ENCODE measurements at places on chromosomes 2 and 18. TPM values are rescaled to one million over a fixed set of nuclear protein-coding genes. Genes with fewer than 3 reads are reported as not detected.

GRCh38 chr18:9032519-9032918, 70.0 kb upstream of the NDUFV2 start:
- H3K36me3 ChIP-seq, result no peaks in the 10 kb centered on the region
- no peak overlapping the region for H3K4me3 ChIP-seq
- no peaks in the 10 kb centered on the region for H3K4me1 ChIP-seq
- DNase-seq, result no peak
- no peak overlapping the region for H3K27ac ChIP-seq

- no peaks in the 10 kb centered on the region for H3K27me3 ChIP-seq
- no peak for DNase-seq
- no peaks in the 10 kb centered on the region for H3K36me3 ChIP-seq
Measured at GRCh38 chr18:6396276-6396675, 18.4 kb downstream of the L3MBTL4 start.

DNA sequence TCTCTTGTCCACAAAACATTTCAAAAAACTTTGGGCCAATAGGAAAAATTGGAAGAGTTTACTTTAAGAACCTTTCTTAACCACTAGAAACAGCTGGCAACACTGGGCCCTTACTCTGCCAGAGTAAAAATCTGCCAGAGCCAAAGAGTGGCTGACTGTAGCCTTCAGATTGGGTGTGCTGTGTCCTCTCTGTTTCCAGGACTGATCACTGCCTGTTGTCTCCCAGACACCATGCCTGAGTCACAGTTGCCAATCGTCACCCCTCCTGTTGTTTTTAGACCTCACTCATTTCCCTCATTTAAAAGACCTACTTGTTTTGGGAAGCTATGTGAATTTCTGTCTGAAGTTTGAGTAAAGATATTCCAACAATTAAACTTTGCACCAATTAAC, 159.1 kb downstream of the PPP1R1C start:
- H3K4me3 ChIP-seq, result no peak overlapping the region
- no peaks in the 10 kb centered on the region for H3K36me3 ChIP-seq
- H3K27me3 ChIP-seq, result no peaks in the 10 kb centered on the region
- DNase-seq, result peak; percentile 30
- H3K27ac ChIP-seq, result peak overlapping the region; percentile 51

DPP10 gene
- 0.16 TPM for total RNA-seq

CROCC2 gene
- not detected for total RNA-seq

GRCh38 chr2:128734521-128735295, 416.0 kb upstream of the HS6ST1 start:
- peaks cover 31% of the 10 kb centered on the region for H3K4me1 ChIP-seq
- peaks cover 10% of the 10 kb centered on the region for H3K27me3 ChIP-seq
- DNase-seq, result no peak
- no peak overlapping the region for H3K27ac ChIP-seq
- no peaks in the 10 kb centered on the region for H3K36me3 ChIP-seq
- no peak overlapping the region for H3K4me3 ChIP-seq

DNA sequence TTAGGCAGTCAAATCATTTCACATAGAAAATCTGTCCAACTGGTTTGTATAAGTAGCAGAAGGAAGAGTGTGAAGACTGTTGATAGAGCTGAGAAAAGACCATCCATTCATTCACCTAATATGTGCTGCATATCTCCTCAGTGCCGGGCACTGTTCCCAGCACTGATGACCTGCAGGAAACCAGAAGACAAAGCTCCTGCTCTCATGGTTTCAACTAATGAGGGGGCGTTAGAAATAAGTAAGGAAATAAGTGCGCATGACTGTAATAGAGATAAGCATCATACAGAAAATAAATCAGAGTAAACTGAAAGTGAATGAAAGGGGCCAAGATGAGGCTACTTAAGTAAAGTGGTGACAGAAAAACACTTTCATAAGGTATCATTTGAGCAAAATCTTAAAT, 427.5 kb upstream of the CDH20 start:
- H3K4me1 ChIP-seq, result peaks cover 3% of the 10 kb centered on the region
- no peak for DNase-seq
- no peak overlapping the region for H3K4me3 ChIP-seq
- no peaks in the 10 kb centered on the region for H3K36me3 ChIP-seq

CCDC85A gene
- total RNA-seq, result 4.4 TPM

PEX13 gene
- total RNA-seq, result 23.4 TPM

- H3K27me3 ChIP-seq, result peaks cover 97% of the 10 kb centered on the region
- peaks cover 15% of the 10 kb centered on the region for H3K4me1 ChIP-seq
- no peak overlapping the region for H3K4me3 ChIP-seq
- no peaks in the 10 kb centered on the region for H3K36me3 ChIP-seq
- H3K27ac ChIP-seq, result no peak overlapping the region
- DNase-seq, result no peak
Measured at GRCh38 chr2:127027715-127028114, 79.2 kb downstream of the BIN1 start.

- peaks cover 13% of the 10 kb centered on the region for H3K4me1 ChIP-seq
- H3K27me3 ChIP-seq, result no peaks in the 10 kb centered on the region
- no peak overlapping the region for H3K4me3 ChIP-seq
- peak; percentile 23 for DNase-seq
Measured at GRCh38 chr2:21715887-21716286, 592.1 kb downstream of the TDRD15 start.

- no peaks in the 10 kb centered on the region for H3K27me3 ChIP-seq
- H3K4me1 ChIP-seq, result no peaks in the 10 kb centered on the region
- no peaks in the 10 kb centered on the region for H3K36me3 ChIP-seq
- no peak for DNase-seq
Measured at GRCh38 chr2:14560716-14561115, 71.8 kb upstream of the LRATD1 start.

TMEM169 gene
- 0.25 TPM for total RNA-seq

GRCh38 chr2:241612156-241613016, 24.6 kb downstream of the THAP4 start:
- DNase-seq, result no peak
- peaks cover 8% of the 10 kb centered on the region for H3K36me3 ChIP-seq
- peak overlapping the region; percentile 87 for H3K27ac ChIP-seq
- H3K4me1 ChIP-seq, result peaks cover 68% of the 10 kb centered on the region
- H3K4me3 ChIP-seq, result no peak overlapping the region

DNA sequence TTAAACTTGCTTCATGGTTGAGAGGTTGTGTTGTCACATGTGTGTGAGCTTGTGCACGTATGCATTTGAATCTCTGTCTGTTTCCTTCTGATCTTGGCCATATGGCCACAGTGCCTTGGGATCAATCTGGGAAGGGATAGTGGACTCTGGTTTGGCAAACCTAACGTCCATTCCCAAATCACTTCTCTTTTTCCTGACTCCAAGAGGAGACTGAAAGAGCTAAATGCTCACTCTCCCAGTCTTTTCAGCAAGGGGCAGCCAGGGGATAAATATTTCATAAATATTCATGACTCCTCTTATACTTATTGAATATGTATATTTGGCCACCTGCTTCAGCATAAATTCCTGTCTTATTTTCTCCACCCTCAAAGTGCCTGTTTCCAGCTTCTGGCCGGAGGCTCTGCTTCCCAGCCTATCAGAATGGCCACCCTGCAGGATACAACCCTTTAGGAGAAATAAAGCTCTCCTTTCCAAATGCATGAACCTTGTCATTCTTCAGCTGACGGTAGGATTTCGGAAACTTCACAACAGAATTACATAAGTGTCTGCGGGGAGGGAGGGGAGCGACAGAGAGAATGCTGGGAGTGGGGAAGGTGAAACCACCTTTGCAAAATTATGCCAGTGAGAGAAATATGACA, 112.2 kb upstream of the COPS8 start:
- H3K27ac ChIP-seq, result peak overlapping the region; percentile 56
- H3K4me1 ChIP-seq, result peaks cover 6% of the 10 kb centered on the region
- no peak overlapping the region for H3K4me3 ChIP-seq
- DNase-seq, result no peak
- peaks cover 26% of the 10 kb centered on the region for H3K27me3 ChIP-seq

DDX18 gene
- total RNA-seq, result 25.5 TPM

DNA sequence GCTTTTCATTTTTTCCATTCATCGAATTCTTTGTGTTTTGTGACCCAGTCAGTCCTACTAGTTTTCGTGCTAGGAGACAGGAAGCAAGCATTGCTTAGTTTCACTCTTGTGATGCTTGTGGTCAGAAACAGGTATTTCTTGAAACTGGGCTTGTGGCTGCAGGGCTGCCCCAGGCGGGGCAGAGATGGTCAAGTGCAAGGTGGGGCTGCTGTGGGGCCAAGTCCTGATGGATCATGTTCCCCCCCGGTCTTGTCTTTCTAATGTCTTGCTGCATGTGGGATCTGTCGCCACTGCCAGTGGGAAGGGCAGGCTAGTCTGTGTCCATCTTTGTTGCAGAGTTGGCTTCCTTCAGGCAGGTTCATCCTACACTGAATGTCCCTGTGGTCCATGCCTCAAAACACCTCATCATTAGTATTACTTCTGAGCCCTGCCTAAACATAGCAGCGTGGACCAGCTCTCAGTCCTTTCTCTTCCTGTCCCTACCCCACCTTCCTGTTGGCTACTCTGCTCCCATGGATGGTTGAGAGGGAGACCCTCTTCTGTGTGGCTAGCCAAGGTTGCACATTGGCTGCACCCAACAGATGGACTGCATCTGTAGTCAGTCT, 38.7 kb downstream of the INPP4A start:
- no peaks in the 10 kb centered on the region for H3K36me3 ChIP-seq
- no peak overlapping the region for H3K4me3 ChIP-seq
- DNase-seq, result no peak
- no peak overlapping the region for H3K27ac ChIP-seq
- H3K4me1 ChIP-seq, result peaks cover 84% of the 10 kb centered on the region

DNA sequence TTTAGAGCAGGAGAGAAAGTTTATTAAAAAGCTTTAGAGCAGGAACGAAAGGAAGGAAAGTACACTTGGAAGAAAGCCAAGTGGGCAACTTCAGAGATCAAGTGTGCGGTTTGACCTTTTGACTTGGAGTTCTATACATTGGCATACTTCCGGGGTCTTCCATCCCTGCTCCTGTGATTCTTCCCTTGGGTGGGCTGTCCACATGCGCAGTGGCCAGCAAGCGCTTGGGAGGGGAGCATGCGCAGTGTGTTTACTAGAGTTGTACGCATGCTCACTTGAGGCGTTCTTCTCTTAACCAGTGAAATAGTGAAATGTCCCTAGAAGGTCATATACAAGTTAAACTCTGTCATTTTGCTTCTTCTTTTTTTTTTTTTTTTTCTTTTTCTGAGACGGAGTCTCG, 56.9 kb upstream of the ZNF532 start:
- H3K27me3 ChIP-seq, result no peaks in the 10 kb centered on the region
- H3K4me3 ChIP-seq, result no peak overlapping the region
- no peaks in the 10 kb centered on the region for H3K36me3 ChIP-seq
- no peak overlapping the region for H3K27ac ChIP-seq
- no peak for DNase-seq

NDC80 gene
- 0.55 TPM for total RNA-seq

GRCh38 chr2:48328159-48328809, 201.7 kb upstream of the STON1 start:
- H3K4me3 ChIP-seq, result no peak overlapping the region
- H3K36me3 ChIP-seq, result no peaks in the 10 kb centered on the region
- DNase-seq, result no peak
- H3K27ac ChIP-seq, result no peak overlapping the region
- H3K27me3 ChIP-seq, result no peaks in the 10 kb centered on the region
- peaks cover 45% of the 10 kb centered on the region for H3K4me1 ChIP-seq

CDH20 gene
- total RNA-seq, result not detected

KCNG2 gene
- not detected for total RNA-seq

DNA sequence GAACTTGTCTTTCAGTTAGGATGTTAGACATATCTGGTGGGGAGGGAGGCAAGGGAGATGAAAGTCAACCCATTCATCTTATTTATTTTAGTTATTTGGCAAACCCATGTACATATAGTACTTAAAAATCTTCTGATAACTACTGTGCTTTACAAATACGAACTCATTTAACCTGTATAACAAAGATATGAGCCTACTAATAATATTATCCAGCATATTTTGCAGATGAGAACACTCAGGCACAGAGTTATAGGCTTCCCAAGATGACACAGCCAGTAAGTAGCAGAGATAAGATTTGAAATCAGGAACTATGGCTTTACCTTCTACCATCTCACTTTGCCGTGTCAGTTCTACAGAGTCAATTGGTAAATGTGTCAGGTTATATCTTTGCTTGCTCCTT, 262.6 kb upstream of the DOK6 start:
- H3K4me3 ChIP-seq, result no peak overlapping the region
- H3K27me3 ChIP-seq, result no peaks in the 10 kb centered on the region
- peaks cover 5% of the 10 kb centered on the region for H3K4me1 ChIP-seq
- no peak overlapping the region for H3K27ac ChIP-seq
- H3K36me3 ChIP-seq, result no peaks in the 10 kb centered on the region

EFR3B gene
- 8.7 TPM for total RNA-seq

DNA sequence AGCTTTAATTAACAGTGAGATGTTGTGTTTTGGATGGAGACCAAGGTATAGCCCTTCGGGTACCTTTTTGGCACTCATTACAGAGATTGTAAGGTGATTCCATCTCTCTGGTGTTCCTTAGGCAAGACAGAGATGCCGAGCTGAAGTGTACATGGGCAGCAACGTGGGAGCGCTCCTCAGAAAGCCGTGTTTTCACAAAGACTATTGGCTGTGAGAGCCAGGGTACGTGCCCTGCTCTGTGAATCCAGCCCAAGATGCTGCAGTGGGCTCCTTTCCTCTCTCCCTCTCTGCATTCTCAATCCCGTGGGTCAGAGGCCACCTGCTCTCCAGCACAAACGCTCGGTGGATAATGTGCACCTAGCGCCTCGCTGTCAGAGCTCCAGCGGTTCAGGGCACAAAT, 203.0 kb upstream of the EPHA4 start:
- H3K27me3 ChIP-seq, result peaks cover 19% of the 10 kb centered on the region
- no peak for DNase-seq
- H3K36me3 ChIP-seq, result no peaks in the 10 kb centered on the region
- H3K27ac ChIP-seq, result no peak overlapping the region
- H3K4me1 ChIP-seq, result no peaks in the 10 kb centered on the region
- H3K4me3 ChIP-seq, result no peak overlapping the region

DNA sequence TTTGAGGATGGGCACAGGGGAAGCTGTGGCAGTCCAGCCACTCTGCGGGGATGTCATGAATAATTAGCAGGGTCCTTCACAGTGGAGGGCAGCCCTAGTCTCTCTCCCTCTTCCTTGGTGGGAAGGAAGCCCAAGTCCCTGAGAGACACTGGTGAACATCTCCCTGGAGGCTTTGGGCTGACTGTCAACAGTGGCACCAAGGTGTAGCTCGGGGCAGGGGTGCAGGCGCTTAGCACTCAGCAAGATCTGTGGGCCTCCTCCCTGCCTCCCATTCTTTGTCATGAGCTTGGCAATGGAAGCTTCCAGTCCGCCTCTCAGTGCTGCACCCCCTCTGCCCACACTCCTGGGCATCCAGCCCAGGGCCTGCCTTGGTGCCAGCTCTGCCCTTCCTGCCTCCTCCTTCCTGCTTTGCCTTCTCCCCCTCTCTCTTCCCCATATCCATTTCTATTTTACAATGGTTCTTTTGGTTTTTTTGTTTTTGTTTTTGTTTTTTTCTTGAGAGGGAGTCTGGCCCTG, 59.4 kb downstream of the STEAP3 start:
- H3K4me1 ChIP-seq, result peaks cover 22% of the 10 kb centered on the region
- H3K27ac ChIP-seq, result peak overlapping the region; percentile 33
- no peaks in the 10 kb centered on the region for H3K27me3 ChIP-seq
